Effector CD4-positive, alpha-beta T cell (primary cell): ENCODE measurements at places on chromosomes 7 and 10.

DNA sequence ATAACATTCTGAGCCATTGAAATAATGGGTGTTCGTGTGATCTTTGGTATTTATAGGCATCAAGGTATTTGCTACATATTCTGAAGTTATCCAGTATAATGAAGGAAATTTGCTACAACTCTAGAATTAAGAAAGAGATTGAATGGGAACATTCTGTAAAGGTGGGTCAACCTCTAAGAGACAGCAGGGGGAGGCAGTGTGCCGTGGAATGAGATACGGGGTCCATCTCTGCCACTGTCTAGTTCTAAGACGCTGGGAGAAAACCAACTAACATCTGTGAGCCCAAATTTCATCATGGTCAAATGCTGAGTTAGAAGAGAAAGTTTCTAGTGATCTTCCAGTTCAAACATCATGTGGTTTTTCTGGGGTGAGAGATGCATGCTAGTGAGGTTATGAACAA lies 368.9 kb downstream of the SORCS1 start:
- DNase-seq = no peak

DNA sequence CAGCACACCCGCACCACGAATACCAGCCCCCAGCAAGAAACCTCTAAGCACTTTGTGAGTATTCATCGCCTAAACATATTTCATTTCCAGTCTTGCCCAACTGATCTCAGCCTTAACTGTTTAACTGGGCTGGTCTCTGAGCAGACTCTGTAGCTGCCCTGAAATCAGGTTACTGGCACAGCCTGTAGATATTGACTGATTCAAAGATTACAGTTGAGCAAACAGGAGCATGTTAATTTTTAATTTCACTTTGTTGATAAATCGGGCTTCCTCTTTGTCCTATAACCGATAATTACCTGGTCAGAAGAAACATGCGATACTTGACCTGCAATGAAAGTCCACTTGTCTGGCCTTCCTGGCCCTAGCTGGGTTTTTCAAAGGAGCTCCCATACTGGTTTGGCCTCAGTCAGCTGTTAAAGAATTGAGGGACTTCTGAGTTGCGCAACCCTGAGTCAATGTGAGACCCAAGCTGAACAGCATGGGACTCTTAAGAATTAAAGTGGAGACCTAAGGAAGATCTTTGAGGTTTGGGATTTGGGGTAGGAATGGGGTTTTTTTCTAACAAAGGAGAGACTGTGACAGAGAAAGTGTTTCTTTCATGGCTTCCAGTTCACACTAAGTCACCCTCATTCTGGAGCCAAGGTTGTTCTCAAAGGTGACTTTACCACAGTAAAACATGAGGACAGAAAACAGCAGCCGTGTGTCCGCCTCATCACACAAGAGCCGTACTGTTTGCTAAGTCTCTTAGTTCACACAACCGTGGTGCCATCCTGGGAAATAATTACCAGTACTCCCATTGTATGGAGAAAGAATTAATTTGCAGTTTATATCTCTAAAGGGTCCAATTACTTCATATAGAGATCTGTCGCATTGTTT lies 75.9 kb downstream of the PPP1R3C start:
- DNase-seq = no peak

DNA sequence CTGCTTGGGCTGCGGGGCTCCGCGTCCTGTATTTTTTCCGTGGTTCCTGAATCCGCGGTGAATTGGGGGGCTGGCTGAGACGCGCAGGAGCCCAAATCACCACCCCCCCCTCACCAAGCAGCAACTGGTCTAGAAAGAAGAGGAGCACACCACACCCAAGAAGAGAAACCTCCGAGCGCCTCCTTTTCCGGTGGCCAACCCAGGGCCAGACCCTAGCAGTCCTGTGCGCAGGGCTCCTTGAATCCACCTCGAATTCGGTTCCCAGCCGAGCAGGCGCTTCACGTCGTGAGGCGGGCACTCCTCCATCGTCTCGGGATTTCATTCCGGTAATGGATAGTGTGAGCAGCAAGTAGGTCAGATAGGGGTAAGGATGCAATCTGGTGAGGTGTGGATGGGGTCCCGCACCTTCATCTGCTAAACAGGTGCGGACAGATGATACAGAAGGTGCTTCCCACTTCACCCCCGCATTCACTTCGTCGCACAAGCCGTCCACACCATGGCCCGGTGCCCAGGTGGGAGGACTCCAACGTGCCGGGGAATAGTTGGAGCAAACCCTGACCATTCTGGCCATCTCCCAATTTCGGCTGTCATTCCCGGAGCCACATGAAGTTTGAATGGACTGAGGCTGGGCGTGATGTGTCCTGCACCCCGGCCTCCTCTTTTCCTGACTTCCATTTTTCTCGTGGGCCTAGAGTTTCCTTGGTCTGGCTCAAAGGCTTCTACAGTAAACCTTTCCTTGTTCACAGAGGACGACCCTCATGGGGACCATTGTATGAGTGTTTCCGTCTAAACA lies 19.8 kb upstream of the ZNF273 start:
- DNase-seq = no peak

DNA sequence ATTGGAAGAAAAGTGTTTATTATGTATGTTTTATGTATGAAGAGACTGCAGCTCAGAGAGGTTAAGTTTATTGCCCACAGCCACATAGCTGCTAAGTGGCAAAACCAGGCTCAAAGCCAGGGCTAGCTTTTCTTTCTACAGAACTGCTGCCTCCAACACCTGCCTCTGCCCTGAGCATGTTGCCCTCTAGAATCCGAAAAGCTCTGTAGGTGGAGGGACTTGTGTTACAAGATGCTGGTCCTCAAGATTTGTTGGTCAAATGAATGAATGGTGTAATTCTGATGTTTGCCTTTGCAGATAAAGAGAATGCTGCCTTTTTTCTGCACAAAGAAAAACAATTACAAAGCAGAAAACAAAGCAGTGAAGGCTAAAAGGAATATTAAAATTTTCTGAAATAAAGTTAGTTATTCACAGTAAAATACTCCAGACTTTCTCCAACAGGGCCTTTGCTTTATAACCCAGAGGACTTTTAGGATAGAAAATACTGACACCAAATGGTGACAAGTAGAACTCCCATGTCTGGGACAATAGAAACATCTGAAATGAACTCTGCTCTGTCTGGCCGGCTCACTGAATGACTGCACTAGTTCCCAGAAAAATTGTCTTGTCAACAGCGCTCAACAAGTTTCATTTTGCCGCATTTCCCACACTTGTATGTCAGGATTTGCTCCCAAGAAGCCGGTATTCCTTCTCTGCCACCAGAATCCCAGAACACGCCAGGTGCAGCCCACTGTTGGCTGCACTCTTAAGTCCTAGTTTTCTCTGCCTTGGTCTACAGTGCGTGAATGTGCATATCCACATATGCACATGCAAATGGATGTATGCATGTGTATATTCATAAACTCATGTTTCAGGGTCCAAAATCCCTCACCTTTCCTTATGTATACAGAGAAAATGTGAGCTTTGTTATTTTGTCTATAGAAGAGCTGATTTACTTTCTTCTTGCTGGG lies 11.0 kb upstream of the DNTT start:
- no peak for DNase-seq

DNA sequence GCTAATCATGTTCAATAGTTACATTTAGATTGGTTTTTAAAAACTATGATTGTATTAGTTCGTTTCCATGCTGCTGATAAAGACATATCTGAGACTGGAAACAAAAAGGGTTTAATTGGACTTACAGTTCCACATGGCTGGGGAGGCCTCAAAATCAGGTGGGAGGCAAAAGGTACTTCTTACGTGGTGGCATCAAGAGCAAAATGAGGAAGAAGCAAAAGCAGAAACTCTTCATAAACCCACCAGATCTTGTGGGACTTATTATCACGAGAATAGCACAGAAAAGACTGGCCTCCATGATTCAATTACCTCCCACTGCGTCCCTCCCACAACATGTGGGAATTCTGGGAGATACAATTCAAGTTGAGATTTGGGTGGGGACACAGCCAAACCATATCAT lies 34.1 kb upstream of the CC2D2B start:
- DNase-seq = no peak
